ENCODE measurements at places on chromosomes 5 and 9.
A peak's percentile ranks its signal among the peaks of the same experiment; 100 is the strongest.

DNA sequence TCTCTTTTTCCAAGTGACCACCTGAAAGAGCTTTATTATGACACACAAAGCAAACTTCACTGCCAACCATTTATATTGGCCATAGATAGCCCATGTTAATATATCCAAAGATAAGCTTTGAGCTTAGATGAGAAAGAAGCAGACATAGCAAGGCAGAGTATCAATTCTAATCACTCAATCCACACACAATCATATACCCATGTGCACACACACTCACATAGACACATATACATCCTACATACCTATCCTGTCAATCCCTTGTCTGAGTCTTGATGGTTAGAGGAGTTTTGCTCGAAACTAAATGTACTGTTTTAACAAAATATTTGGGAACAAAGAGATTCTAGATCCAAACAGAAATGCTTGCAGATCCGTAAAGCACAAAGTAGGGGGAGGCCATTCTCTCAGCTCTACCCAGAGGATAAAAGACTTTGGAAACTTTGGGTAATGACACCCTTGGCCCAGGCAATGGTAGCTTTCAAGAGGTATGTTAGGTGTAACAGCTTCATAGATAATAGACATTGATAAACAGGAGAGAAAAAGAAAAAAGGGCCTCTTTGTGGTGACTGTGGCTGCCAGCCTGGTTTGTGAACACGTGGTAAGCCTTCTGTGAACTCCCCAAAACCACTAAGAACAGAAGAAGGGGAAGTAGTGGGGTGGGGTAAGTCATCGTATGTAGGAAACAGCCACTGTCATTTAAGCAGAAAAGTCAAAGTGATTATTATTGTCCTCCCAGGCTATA, 121.6 kb downstream of the TLR4 start:
- H3K36me3 ChIP-seq, result no peaks in the 10 kb centered on the region
- H3K4me3 ChIP-seq, result no peak overlapping the region
- H3K27me3 ChIP-seq, result no peaks in the 10 kb centered on the region
- no peaks in the 10 kb centered on the region for H3K4me1 ChIP-seq

- H3K36me3 ChIP-seq, result no peaks in the 10 kb centered on the region
- H3K27me3 ChIP-seq, result no peaks in the 10 kb centered on the region
- no peak for DNase-seq
- no peaks in the 10 kb centered on the region for H3K4me1 ChIP-seq
- no peak overlapping the region for H3K27ac ChIP-seq
Observed at GRCh38 chr9:74444369-74444768, 52.8 kb upstream of the RORB start.

DNA sequence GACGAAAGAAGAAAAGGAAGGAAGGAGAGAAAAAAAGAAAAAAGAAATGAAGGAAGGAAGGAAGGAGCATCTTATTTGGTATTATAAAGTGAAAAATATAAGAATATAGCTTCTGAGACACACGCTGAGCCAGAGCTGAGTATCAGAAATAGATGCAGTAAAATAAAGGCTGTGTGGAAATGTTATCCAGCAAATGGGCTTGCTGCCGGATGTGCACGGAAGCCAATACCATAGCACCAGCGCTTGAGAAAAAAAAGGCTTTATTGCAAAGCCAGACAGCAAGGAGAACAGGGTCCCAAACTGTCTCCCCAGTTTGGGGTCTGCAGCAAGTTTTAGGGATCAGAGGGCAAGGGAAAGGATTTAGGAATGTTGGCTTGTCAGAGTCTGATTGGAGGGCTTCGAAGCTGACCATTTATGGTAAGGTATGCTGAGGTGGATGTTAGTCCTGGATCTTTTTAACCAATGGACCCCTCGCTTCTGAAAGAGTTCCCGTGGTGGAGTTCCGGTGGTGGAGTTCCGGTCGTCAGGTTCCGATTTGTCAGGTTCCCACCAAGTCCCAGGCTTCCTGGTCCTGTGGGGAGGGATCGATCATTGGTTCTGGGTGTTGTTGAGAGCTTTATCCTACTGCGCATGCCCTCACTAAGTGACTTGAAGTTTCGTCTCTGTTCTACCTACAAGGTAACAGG, 70.4 kb downstream of the SFXN1 start:
- H3K4me3 ChIP-seq, result no peak overlapping the region
- H3K36me3 ChIP-seq, result no peaks in the 10 kb centered on the region
- no peaks in the 10 kb centered on the region for H3K4me1 ChIP-seq
- DNase-seq, result no peak
- no peak overlapping the region for H3K27ac ChIP-seq
- no peaks in the 10 kb centered on the region for H3K27me3 ChIP-seq

GRCh38 chr9:108834959-108835665, 20.7 kb downstream of the ACTL7B start:
- H3K36me3 ChIP-seq, result no peaks in the 10 kb centered on the region
- no peak overlapping the region for H3K27ac ChIP-seq
- H3K4me1 ChIP-seq, result no peaks in the 10 kb centered on the region
- H3K4me3 ChIP-seq, result no peak overlapping the region

- H3K27ac ChIP-seq, result peak overlapping the region; percentile 13
- H3K4me1 ChIP-seq, result no peaks in the 10 kb centered on the region
- DNase-seq, result no peak
- peaks cover 5% of the 10 kb centered on the region for H3K36me3 ChIP-seq
- no peaks in the 10 kb centered on the region for H3K27me3 ChIP-seq
- H3K4me3 ChIP-seq, result no peak overlapping the region
Observed at GRCh38 chr9:36332006-36332405, 68.1 kb downstream of the RNF38 start.

- no peaks in the 10 kb centered on the region for H3K36me3 ChIP-seq
- no peaks in the 10 kb centered on the region for H3K27me3 ChIP-seq
- H3K4me3 ChIP-seq, result no peak overlapping the region
Observed at GRCh38 chr5:76125888-76126287, 42.7 kb downstream of the SV2C start.

DNA sequence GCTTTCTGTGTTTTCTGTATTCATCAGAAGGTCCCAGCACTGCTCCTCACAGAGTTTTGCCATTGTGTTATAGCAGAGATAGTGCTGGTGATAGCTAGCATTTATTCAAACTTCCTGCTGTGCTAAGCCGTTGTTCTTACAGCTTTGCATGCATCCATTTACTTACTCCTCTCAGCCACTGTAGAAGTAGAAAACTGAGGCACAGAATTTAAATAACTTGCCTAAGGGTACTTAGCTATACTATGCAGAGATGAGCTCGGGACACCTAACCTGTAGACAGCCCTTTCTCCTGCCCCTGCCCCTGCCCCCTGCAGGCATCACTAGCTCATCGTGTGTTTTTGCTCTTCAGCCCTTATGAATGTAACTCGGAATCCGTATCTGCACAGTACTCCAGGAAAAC, 227.6 kb downstream of the SAXO1 start:
- H3K4me1 ChIP-seq, result no peaks in the 10 kb centered on the region
- DNase-seq, result no peak
- no peak overlapping the region for H3K27ac ChIP-seq
- no peaks in the 10 kb centered on the region for H3K27me3 ChIP-seq
- no peaks in the 10 kb centered on the region for H3K36me3 ChIP-seq

GRCh38 chr5:15463231-15463980, 36.6 kb upstream of the FBXL7 start:
- no peaks in the 10 kb centered on the region for H3K27me3 ChIP-seq
- H3K27ac ChIP-seq, result no peak overlapping the region
- H3K4me3 ChIP-seq, result no peak overlapping the region

DNA sequence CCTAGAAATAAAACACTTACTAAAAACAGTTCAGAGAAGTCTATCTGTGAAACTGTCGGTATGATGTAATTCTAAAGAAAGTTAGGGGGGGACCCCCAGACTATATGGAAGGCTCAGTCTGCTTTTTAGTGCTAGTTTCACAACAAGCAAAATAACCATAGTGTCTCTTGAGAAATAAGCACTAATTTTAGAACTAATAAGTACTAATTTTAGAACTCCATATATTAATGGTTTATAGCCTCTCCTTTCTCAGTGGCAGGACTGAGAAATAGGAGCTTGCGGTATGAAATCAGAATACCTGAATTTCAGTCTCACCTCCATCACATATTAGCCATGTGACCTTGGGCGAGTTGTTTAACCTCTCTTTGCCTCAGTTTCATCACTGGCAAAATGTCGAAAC, 1.4 kb upstream of the PHF24 start:
- DNase-seq, result no peak
- H3K27ac ChIP-seq, result no peak overlapping the region
- peaks cover 6% of the 10 kb centered on the region for H3K4me1 ChIP-seq
- no peaks in the 10 kb centered on the region for H3K36me3 ChIP-seq

DNA sequence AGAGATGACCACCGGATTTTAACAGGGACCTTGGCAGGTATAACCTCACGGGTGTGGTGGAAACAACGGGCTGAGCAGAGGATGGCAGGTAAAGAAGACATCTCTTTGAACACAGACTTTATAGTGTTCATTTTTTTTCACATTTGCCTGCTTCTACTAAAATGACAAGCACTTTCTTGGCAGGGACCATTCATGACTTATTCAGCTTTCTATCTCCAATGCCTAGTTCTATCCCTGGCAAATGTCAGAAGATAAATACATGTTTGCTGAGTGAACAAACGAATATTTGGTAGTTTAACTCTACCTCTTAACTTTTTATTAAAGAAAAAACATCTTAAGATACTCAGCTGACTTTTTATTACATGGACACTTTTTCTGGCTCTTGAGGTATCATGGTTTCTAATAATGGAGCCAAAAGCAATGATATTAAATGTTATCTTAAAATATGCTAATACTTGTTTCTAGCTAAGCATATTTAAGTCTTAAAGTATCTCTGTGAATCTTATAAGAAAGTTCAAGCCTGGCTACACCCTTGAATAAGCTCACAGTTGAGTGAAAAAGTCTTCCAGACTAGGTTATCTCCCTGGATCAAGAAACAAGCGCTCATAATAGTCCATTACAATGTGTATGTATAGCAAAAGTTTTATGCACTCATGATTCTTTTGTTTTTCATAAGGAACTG, 8.5 kb downstream of the ELL2 start:
- H3K36me3 ChIP-seq, result no peaks in the 10 kb centered on the region
- H3K4me1 ChIP-seq, result no peaks in the 10 kb centered on the region
- H3K27me3 ChIP-seq, result no peaks in the 10 kb centered on the region
- DNase-seq, result no peak
- no peak overlapping the region for H3K27ac ChIP-seq

- no peaks in the 10 kb centered on the region for H3K27me3 ChIP-seq
- no peaks in the 10 kb centered on the region for H3K4me1 ChIP-seq
- no peaks in the 10 kb centered on the region for H3K36me3 ChIP-seq
- no peak overlapping the region for H3K4me3 ChIP-seq
- no peak for DNase-seq
Observed at GRCh38 chr5:55920784-55921183, 69.6 kb downstream of the IL31RA start.

DNA sequence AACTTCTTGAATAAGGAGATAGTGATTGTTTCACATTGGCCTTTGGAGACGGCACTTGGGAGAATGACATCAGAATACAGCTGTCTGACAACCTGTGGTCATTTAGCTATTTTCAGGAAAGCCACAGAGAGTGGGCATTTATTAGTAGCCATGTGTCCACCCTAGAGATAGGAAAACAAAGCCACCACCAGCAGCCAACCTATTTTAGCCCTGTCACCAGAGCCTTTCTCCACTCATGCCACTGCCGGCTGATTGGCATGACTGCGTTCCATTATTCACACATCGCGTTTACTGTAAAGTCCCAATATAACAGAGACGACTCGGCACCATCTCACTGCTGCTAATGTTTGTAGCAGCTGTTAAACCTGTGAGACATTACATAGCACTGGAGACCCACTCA, 330.1 kb downstream of the NDUFS4 start:
- DNase-seq, result no peak
- H3K36me3 ChIP-seq, result no peaks in the 10 kb centered on the region
- H3K4me1 ChIP-seq, result no peaks in the 10 kb centered on the region
- no peaks in the 10 kb centered on the region for H3K27me3 ChIP-seq
- no peak overlapping the region for H3K4me3 ChIP-seq

DNA sequence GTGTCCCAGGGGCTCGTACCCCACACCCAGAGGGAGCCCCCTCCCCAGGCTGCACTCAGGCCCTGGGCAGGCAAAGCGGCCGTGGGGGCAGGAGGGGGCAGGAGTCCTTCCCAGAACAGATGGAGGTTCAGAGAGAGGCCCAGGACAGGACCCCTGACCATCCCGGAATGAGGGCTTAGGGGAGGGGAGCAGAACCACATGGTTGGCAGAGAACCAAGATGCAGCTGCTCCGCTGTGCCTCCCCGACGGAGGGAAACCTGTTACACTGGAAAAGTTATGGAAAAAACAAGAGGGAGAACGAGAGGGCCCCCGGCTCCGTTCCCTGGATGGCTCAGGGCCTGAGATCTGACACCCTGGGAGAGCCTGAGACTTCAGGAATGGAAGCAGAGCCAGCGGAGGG, 22.7 kb downstream of the SLC12A7 start:
- DNase-seq, result no peak
- no peaks in the 10 kb centered on the region for H3K4me1 ChIP-seq
- H3K36me3 ChIP-seq, result peaks cover 27% of the 10 kb centered on the region
- no peaks in the 10 kb centered on the region for H3K27me3 ChIP-seq
- no peak overlapping the region for H3K4me3 ChIP-seq

DNA sequence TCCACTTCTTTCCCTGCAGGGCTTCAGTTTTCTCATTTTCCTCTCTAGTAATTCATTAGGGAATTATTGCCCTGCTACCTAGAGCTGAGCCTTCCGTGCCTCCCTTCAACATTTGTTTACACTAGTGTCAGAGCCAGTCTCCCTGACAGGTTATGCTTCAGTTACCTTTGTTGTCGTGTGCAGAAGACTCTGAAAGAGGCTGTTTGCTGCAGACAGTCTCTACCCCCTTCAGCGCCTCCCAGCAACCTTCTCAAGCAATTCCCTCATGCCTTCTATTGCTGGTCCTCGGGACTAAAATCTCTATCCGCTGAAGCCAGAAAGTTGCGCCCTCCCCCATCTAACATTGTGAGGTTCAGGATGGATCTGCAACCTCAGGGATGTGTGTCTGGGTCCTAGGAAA, 12.8 kb downstream of the RALGPS1 start:
- DNase-seq, result peak; percentile 15
- H3K4me1 ChIP-seq, result no peaks in the 10 kb centered on the region
- no peak overlapping the region for H3K4me3 ChIP-seq
- no peaks in the 10 kb centered on the region for H3K27me3 ChIP-seq

DNA sequence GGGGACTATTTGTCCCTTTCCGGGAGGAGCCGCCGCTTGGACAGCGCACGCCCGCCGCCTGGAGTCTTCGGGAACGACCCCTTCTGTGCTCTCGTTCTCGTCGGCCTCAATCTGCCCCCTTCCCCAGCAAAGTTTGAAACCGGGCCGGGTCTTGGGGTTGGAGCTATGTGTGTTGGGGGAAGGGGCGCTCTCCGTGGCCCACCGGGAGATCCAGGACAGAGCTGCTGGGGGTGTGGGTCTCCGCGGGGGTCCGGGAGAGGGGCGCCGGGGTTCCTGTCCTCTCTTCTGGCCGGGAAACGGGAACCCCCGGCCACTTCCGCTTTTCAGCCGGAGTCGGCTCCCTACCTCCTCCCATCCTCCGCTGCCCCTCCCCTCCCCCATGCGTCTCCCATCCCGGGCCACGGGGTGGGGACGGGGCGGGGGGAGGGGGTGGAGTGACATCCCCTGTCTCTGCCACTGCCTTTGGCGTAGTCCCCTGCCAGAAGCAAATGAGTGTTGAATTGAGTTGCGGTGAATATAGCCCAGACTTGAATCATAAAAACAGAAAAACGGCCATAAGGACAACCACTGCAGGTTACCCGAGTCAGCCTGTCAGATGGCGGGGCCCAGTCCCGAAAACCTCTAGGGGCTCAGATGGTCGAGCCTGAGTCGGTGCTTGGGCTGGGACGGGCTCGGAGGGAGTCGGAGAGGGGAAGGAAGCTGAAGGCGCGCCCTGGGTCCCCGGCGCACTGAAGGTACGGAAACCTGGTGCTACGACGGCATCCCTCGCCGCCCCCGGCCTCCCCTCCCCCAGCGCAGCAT, 1.1 kb downstream of the CPLX2 start:
- no peak overlapping the region for H3K4me3 ChIP-seq
- H3K4me1 ChIP-seq, result no peaks in the 10 kb centered on the region
- peaks cover 6% of the 10 kb centered on the region for H3K27me3 ChIP-seq
- no peak for DNase-seq
- no peak overlapping the region for H3K27ac ChIP-seq
- H3K36me3 ChIP-seq, result no peaks in the 10 kb centered on the region
